ENCODE measurements at places on chromosomes 12 and 14.

GRCh38 chr12:68609998-68610369 is 715 bp upstream of the RAP1B start:
- no peak for DNase-seq

GRCh38 chr12:15728118-15728598 is 61.0 kb downstream of the EPS8 start:
- no peak for DNase-seq

GRCh38 chr12:67512061-67512460 is 136.5 kb upstream of the DYRK2 start:
- DNase-seq = no peak

GRCh38 chr12:30753233-30753632 is 1.5 kb downstream of the CAPRIN2 start:
- no peak for DNase-seq

DNA sequence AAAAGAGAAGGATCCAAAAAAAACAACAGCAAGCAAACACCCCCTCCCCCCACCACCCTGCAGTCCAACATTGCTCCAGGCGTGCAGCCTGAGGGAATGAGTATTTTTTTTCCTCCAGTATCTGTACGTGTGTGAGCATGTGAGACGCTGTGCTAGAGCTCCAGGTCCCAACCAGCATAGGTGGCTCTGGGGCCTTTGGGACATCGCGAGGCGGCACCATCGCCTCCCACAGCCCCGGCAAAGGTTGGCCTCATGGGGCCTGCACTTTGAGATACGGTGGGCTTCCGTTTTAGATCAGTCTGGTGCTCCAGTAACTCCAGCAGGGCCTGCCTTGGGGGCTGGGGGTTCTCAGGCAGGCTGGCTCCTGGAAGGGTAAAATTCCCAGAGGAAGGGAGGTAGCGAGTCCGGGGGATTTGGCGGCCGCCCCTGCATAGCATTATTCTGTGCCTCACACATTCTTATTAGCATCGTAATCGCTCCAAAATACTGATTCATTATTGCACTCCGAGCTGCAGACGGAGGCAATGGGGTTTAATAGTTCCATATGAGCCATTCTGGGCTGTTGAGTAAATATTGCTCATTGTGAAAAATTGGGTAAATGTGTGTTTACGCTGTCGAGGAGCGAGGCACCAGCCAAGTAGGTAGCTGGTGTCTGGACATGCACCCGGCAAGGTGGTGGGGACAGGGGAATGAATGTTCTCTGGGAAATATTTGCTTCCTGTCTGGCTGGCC is 143.1 kb upstream of the MYL2 start:
- no peak for DNase-seq
